Stimulated activated naive CD4-positive, alpha-beta T cell (primary cell): ENCODE measurements at places on chromosomes 11 and 22.

DNA sequence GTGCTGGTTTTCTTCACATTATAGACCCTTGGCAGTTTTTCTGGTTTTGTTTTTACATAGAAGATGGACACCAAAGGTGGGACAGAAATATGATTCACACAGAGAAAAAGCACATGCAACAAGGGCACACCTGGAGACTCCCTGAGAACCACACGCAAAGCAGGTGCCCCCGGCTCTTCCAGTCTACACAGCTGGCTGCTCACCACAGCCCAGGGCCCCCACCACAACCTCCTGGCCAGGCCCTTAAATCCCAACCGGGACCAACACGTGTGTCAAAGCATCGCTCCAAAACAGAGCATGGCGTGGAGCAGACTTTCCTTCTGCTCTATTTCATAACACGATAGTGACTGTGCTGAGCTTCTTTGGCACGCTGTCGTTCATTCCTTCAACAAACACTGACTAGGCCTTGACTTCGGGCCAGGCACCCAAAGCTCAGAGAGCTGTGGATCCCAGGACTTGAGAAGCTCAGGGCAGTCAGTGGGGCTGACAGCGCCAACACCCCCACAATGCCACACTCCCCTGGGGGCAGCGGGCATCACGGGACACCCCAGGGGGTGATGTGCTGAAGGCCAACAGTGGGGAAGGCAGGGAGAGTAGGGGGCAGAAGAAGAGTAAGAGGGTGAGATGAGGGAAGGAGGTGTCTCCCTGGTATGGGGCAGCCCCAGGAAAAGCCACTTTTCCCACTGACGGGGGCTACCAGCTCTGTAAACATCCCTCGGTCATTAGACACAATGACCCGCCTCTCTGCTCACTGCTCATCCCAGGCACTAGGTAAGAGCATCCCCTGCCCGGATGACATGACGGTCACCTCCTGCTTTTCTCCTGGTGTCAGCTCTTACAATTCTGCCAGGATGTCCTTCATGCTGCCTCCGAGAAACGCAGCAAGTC lies 26.0 kb downstream of the CELSR1 start:
- no peak for DNase-seq

DNA sequence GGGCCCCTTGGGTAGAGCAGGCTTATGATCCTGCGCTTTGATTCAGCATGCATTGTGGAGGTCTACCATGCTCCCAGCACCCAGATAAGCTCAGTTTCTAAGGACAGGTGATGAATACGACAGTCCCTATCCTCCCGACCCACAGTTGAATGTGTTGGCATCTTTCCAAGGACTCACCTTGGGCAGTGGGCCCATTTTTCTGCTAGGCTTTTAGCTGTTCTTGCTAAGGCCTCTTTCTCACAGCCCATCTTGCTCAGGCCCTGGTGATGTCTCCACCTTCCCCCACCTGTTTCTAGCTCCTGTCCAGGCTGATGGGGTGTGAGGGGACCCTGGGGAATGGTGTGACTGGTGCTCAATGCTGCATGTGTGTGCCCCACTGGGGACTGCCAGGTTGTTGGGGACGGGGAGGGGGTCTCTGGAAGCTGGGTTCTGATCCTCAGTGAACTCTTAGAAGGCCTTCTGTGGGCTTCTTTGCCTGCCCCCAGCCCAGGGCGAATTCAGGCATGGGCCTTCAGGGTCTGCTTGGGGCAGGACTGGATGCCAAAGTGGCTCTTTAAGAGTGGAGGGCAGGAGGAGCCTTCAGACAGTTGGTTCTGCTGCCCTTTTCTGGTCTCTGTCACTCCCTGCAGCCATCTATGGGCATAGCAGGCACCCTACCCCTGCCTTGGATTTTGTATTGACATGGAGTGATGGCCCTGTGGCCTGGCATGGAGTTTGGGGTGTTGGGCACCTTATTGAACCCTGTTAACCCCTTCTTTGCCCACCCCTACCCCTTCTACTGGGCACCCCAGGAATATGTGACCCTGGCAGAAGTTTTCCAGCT lies 33.1 kb downstream of the PHLDB1 start:
- DNase-seq: no peak

DNA sequence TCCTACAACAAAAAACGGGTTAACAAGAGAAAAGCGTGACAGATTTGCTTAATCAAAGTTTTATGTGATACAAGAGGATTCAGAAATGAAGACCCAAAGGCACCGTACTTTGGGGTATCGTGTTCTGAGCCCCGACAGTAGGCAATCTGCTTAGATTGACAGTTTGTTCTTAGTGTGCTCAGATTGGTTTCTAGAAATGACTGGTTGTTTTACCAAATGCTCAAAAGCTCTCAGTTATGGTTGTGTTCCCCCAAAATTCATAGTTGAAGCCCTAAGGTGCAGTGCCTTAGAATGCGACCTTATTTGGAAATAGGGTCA lies 102.7 kb downstream of the RASSF10 start:
- DNase-seq: no peak

GRCh38 chr22:29141078-29141688 lies 64.5 kb upstream of the EMID1 start:
- DNase-seq: no peak

DNA sequence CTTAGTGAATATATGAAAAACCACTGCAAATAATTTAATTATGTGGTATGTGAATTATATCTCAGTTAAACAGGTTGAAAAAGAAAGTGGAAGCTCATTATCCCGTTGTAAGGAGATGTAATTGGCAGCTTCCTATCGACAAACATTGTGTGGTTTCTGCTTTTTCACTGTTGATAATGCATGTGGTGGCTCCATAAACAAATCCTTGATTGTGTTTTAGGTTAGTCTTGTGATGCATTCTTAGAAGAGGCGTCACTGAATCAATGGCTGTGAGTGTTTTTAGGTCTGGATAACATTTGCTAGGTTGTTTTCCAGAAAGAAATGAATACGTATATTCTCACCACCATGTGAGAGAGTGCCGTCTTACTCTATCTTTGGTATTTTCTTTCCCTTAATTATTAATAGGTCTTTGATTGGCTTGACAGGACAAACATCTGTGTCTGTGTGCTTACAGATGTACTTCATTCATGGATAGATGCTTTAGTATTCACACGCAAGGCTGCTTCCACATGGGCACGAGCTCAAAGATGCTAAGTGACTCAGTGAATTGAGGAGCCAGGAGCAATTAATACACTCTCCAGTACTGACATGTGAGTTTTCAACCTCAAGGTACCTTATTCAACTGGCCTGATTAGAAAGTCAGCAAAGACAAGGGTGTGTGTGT lies 166.7 kb downstream of the TBC1D22A start:
- no peak for DNase-seq

- DNase-seq: no peak
Observed at GRCh38 chr11:68963779-68964178, 17.0 kb downstream of the MRGPRD start.

DNA sequence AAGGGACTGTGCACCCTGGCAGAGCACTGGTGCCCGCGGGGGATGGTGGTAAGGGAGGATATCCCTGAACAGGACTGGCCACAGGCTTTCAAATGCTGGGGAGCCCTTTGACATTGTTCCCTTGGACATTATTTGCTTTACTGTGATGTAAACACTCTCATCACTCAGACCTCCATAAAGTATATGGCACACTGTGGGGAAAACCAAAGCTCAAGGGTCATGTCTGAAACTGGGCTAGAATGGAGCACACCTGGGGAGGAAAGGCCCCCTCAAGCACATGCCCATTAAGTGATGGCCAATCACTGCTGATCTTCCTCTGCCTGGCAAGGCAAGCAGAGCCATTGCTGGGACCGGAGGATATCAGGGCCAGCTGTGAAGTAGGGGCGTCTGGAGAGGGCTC lies 60.9 kb upstream of the TENM4 start:
- DNase-seq: no peak

- no peak for DNase-seq
Observed at GRCh38 chr11:60866911-60867870, at the start of gene ZP1. TSS of gene ZP1 (plus strand) at chr11:60867542. CDS start at chr11:60867562, 20 bp downstream.

- DNase-seq: no peak
Observed at GRCh38 chr11:94111660-94112059, 17.0 kb upstream of the PANX1 start.

- peak; percentile 82 for DNase-seq
Observed at GRCh38 chr11:45339729-45340519, 53.8 kb upstream of the SYT13 start.

- no peak for DNase-seq
Observed at GRCh38 chr11:5348551-5349194, 2.6 kb upstream of the OR51B6 start.

DNA sequence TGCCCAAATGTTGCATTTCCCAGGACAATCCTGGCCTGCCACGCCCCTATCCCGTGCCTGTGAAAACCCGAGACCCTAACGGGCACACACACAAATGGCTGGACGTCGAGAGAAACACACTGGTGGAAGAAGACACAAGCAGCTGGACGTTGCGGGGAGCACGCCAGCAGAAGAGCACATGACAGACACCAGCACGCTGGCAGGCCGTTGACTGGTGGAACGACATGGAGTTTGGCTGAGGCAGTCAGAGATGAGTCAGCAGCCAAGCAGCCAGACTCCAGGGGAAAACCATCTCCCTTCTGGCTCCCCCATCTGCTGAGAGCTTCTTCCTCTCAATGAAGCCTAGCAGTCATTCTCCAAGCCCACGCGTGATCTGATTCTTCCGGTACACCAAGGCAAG lies 606.7 kb upstream of the LRRC4C start:
- DNase-seq: no peak

GRCh38 chr11:124310721-124311120 lies 3.0 kb downstream of the OR8D1 start:
- no peak for DNase-seq

DNA sequence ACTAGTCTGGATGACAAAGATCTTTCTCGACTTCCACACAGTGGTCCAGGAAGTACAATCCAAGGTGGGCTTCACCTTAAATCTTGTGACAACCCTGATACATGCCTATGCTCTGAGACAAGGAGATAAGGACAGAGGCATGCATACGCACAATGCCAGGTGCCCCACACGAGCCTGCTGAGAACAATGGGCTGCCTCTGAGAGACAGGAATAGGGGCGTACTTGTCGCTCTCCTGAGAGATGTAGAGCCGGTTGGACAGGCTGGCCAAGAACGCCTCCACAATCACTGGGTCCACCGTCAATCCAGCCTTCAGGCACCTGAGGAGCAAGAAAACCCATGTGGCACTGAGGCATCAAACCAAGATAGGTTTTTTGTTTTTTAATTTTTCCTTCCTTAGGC lies 25.5 kb downstream of the SERPIND1 start:
- DNase-seq: no peak

DNA sequence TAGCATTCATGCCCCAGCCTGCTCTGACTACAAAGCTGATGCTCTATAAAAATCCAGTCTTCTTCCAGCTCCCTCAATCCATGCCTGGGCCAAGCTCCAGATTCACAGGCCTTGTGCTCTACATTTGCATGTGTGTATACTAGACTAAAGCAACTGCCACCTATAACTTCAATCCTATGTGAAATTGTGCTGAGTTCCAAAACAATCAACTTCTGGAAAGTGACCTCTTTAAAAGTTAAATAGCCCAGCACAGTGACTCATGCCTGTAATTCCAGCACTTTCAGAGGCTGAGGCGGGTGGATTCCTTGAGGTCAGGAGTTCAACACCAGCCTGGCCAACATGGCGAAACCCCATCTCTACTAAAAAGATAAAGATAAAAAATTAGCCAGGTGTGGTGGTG lies 114.3 kb upstream of the ZC3H12C start:
- no peak for DNase-seq

- no peak for DNase-seq
Observed at GRCh38 chr11:128283451-128283850, 303.9 kb downstream of the ETS1 start.

GRCh38 chr11:63165706-63166310 lies 21.8 kb upstream of the SLC22A24 start:
- DNase-seq: no peak

GRCh38 chr22:27895600-27895999 lies 23.5 kb downstream of the PITPNB start:
- DNase-seq: no peak

DNA sequence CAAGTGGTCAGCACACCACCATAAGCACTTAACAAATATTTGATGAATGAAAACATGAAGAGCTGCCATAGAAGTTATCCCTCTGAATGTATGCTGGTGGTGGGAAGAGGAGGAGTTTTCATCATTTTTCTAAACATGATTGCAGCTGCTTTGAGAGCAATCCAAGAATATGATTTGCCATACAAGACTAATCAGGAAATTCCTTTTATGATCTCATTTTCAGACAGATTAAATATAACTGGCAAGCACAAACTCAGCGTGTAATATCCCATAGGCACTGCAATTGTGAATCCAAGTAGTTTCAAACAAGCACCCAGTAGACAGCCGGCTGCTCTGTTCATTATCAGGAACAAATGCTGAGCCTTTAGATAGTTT lies 505.7 kb upstream of the LUZP2 start:
- DNase-seq: no peak

GRCh38 chr11:79314906-79315689 lies 125.7 kb downstream of the TENM4 start:
- no peak for DNase-seq

- peak; percentile 73 for DNase-seq
Observed at GRCh38 chr11:123054301-123055065, 7.5 kb downstream of the HSPA8 start.

GRCh38 chr11:73048446-73048845 lies 93.7 kb downstream of the FCHSD2 start:
- DNase-seq: no peak

DNA sequence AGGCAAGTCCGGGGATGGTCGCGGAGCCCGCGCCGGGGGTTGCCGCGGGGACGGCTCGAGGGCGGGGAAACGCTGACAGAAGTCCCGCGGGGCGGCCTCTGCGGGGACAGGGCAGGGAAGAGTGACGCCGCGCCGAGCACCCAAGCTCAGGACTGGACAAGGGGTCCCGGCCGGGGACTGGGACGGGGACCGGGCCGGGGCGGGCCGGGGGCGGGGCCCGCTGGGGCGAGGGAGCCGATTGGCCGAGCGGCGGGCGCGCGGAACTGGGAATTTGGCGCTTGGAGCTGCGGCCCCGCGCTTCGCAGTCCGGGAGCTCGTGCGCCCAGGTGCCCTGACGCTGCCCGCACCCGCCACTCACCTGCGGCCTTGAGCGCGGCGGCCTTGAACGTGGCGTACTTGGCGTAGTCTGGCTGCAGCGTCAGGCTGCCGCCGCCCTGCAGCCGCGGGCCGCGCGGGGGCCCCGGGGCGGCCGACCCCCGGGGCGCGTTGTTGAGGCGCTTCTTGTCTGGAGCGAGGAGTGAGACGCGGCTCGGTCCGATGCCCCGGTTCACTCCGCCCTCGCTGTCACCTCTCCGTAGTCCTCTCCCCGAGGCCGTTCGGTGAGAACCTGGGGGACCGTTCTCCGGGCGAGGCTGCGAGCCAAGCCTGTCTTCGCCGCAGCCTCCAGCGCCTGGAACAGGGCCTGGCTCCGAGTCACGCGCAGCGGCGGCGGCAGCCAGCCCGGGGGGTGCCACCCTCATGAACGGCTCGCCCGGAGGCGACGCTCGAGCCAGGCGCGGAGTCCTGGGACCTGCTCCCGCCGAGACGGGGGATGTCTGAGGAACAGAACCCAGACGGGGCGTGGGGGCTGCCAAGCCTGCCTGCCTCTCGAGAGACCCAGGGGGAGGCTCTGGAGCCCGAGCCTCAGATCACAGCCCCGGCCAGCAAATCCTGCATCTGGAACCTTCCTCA lies 4.5 kb downstream of the SHISA8 start:
- peak; percentile 28 for DNase-seq

DNA sequence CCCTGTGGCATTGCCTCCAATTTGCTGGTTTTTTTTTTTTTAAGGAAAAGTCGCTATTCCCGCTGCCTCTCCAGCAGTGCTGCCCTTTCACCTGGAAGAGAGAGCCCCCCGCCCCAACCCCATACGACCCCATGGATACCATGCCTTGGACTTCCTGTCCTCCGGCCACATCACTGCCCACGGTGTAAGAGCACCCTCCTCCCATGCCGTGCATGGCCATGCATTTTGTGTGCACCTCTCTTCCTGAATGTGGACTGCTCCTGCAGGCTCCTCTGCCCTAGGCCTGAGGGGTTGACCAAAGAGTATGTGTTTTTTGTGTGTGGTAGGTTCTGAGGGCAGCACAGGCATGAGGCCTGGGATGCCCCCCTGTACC lies 65.6 kb upstream of the SPON1 start:
- no peak for DNase-seq
